Endodermal cell (in vitro differentiated cells): ENCODE measurements at places on chromosomes 5 and 9. TPM values are rescaled to one million over a fixed set of nuclear protein-coding genes. Genes with fewer than 3 reads are reported as not detected.

Gene CCIN
- 0.23 to 0.90 TPM (median 0.35 TPM) in 3 replicates for total RNA-seq

- no peaks in the 10 kb centered on the region for H3K4me1 ChIP-seq
- no peak overlapping the region for H3K4me3 ChIP-seq
- no peak for DNase-seq
- peaks cover 14% of the 10 kb centered on the region for H3K27me3 ChIP-seq
- H3K36me3 ChIP-seq: no peaks in the 10 kb centered on the region
- no peak overlapping the region for H3K27ac ChIP-seq
Measured at GRCh38 chr5:132408965-132409364, 39.5 kb downstream of the SLC22A5 start.

DNA sequence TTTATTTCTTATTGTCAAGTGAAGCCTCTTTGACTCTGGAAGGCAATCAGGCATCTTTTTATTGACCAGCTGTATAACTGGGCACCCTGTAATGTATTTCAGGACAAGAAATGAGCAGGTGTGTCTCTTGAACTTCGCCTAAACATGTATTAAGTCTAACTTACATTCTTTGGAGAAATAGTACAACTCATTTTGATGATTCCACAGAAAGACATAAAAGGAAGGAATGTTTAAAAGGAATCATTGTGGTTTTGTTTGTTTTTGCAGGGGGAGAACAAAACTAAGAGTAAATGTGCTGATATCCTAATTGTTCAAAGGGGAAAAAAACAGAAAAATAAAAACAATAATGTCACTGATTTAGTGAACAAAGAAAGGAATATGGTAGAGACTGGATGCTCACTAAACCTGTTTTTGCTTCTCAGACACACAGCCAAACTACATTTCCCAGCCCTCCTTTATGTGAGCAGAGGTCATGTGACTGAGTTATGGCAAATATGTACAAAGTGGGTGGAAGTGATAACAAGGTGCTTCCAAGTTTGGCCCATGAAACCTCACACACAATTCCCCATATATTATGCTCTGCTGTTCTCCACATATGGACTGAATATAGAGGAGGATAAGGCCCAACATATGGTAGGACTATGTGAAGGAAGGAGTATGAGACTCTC, 150.6 kb upstream of the ACOT12 start:
- H3K4me1 ChIP-seq: no peaks in the 10 kb centered on the region
- DNase-seq: no peak
- H3K27ac ChIP-seq: no peak overlapping the region
- no peaks in the 10 kb centered on the region for H3K27me3 ChIP-seq
- no peak overlapping the region for H3K4me3 ChIP-seq
- no peaks in the 10 kb centered on the region for H3K36me3 ChIP-seq

- peaks cover 5% of the 10 kb centered on the region for H3K4me1 ChIP-seq
- no peak overlapping the region for H3K4me3 ChIP-seq
- no peak overlapping the region for H3K27ac ChIP-seq
- H3K27me3 ChIP-seq: no peaks in the 10 kb centered on the region
- H3K36me3 ChIP-seq: no peaks in the 10 kb centered on the region
Measured at GRCh38 chr9:121612511-121612998, 38.9 kb upstream of the DAB2IP start.

GRCh38 chr5:96187309-96188027, 225.8 kb upstream of the ELL2 start:
- no peak overlapping the region for H3K27ac ChIP-seq
- H3K27me3 ChIP-seq: no peaks in the 10 kb centered on the region
- DNase-seq: no peak
- no peaks in the 10 kb centered on the region for H3K4me1 ChIP-seq
- H3K4me3 ChIP-seq: no peak overlapping the region
- no peaks in the 10 kb centered on the region for H3K36me3 ChIP-seq

GRCh38 chr9:135990468-135991429, 29.6 kb upstream of the UBAC1 start:
- peaks cover 5% of the 10 kb centered on the region for H3K4me1 ChIP-seq
- H3K4me3 ChIP-seq: no peak overlapping the region
- no peaks in the 10 kb centered on the region for H3K27me3 ChIP-seq
- peak overlapping the region; percentile 44 for H3K27ac ChIP-seq

Gene OBP2A
- not detected in 2 replicates for total RNA-seq

- H3K27ac ChIP-seq: no peak overlapping the region
- peak; percentile 0 for DNase-seq
- H3K36me3 ChIP-seq: no peaks in the 10 kb centered on the region
- H3K4me1 ChIP-seq: no peaks in the 10 kb centered on the region
- no peak overlapping the region for H3K4me3 ChIP-seq
- H3K27me3 ChIP-seq: peaks cover 7% of the 10 kb centered on the region
Measured at GRCh38 chr9:120175031-120175430, 404.9 kb downstream of the CDK5RAP2 start.

DNA sequence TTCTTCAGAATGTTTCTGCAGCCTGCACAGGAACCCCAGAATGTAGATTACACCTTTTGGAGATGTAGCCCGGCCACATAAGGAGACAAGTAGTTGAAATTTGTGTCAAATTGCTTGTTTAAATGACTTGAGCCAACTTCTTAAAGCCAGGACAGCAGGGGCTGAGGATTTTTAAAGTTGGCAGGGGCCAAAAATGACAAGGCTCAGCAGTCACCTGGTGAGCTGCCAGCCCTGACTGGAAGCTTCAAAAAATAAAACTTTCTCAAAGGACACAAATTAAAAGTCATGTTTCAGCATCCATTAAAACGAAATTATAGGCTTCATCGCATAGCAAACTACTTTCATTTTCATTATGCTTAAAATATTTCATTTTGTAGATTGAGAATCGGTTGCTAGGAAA, 340.3 kb upstream of the WWC1 start:
- H3K27ac ChIP-seq: no peak overlapping the region
- no peak for DNase-seq
- H3K4me1 ChIP-seq: no peaks in the 10 kb centered on the region
- H3K36me3 ChIP-seq: no peaks in the 10 kb centered on the region

DNA sequence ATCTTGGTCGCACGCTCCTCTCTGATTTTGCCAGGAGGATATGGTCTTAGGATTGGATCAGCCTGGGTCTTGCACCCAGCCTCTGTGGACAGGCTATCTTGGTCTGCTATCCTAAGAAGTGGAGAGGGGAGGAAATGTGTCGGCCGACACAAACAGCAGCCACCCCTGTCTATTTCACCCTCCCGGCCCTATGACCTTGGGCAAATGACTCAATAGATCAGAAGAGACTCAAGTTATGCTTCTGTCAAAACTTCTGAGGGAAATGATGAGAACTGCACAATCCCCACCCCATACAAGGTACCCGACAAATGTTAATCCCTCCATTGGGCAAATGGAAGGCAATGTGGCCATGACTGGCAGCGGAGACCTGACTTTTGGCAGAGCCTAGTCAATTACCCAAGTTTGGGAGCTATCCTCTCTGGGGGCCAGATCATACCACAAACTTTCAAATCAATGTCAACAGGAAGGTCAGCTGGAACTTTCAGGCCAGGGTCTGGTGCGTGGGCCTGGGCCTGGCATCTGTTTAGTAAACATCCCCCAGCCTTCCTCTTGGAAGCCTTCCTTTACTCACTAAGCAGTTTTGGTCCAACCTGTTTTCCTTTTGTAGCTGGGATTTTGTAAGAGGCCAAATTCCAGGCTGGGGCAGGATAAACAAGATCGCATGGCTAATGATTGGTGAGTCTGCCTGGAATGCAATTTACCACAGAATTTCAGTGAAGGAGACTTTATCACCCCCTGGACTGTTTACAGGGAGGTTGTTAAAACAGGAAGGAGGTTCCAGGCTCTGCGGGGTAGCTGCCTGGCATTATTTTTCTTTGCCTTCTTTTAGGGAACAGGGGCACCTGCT, 64.2 kb upstream of the CPEB4 start:
- peak; percentile 62 for DNase-seq
- H3K4me3 ChIP-seq: no peak overlapping the region
- no peaks in the 10 kb centered on the region for H3K27me3 ChIP-seq

DNA sequence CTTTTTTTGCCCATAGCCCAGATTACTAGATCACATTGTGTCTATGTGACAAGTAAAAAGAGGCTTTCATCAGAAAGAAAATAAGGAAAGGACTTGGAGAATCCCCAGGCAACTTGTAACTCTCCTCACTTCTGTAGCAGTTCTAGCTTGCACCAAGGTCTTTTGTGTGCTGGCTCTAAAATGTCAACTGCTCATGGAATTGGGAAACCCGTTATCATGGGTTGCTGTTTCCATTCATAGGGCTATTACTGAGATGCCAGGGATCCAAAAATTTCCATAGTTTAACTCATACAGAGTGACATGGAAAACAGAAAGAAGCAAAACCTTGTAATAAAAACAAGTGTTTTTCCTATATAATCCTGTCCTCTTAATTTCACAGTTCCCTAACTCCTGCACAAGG, 123.9 kb upstream of the FBXL7 start:
- no peak overlapping the region for H3K27ac ChIP-seq
- H3K27me3 ChIP-seq: no peaks in the 10 kb centered on the region
- no peak for DNase-seq
- H3K36me3 ChIP-seq: no peaks in the 10 kb centered on the region

GRCh38 chr5:67648201-67648671, 451.6 kb upstream of the CD180 start:
- H3K4me1 ChIP-seq: no peaks in the 10 kb centered on the region
- DNase-seq: no peak
- H3K27me3 ChIP-seq: no peaks in the 10 kb centered on the region
- H3K27ac ChIP-seq: no peak overlapping the region
- H3K4me3 ChIP-seq: no peak overlapping the region

DNA sequence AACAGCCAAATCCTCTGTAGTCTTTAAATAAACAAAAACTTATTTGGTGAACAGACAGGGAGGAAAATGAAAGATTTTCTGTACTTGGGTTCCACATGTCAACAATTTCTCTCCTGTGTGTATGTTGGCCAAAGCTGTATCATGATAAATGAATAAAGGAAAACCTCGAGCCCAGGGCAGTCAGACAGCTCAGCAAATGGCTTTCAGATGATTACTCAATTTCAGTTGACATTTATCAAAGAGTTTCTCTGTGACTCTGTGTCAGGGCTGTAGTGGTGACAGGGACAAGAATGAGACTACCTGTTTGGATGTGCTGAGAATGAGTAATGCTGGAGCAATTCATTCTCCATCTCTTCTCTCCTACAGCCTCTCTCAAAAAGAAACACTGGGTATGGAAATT, 45.7 kb upstream of the PTGS1 start:
- H3K27ac ChIP-seq: no peak overlapping the region
- H3K27me3 ChIP-seq: no peaks in the 10 kb centered on the region
- H3K4me1 ChIP-seq: peaks cover 8% of the 10 kb centered on the region
- peaks cover 26% of the 10 kb centered on the region for H3K36me3 ChIP-seq
- DNase-seq: peak; percentile 2

Gene SPATA31D4
- total RNA-seq: not detected in 3 replicates

DNA sequence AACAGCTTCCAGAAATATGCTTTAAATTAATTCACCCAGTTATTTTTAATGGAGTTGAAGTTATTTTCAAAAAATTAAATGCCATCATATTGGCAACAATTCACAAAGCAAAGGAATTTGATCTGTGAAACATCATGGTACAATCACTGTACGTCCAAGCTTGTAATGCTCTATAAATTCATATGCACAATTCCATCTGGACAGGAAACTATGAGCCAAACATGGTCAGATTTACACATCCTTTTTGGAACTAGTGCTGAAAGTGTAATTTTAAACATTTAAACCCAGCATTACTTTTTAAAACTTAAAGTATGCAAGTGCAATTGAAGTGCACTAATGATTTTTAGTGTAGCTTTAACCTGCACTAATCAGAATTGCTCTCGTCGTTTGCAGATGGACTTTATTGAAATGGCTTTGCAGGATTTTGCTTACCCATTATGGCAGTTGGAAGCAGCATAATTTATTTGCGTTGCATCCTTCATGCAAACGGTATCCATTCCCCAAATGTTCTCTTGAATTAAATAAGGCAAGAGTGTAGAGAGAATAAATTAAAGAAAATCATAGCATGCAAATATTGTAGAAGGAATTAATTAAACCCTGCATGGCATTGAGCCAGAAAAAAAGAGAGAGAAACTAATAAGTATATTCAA, 21.0 kb upstream of the OR13F1 start:
- H3K27ac ChIP-seq: no peak overlapping the region
- H3K4me1 ChIP-seq: no peaks in the 10 kb centered on the region
- no peak for DNase-seq

GRCh38 chr5:1052641-1053390, 44.2 kb downstream of the NKD2 start:
- no peak for DNase-seq
- H3K4me1 ChIP-seq: no peaks in the 10 kb centered on the region
- H3K27me3 ChIP-seq: no peaks in the 10 kb centered on the region
- H3K27ac ChIP-seq: no peak overlapping the region
